Dorsolateral prefrontal cortex (tissue), 122 donors: ENCODE measurements at places on chromosomes 1 and 21. TPM values are rescaled to one million over a fixed set of nuclear protein-coding genes. Genes with fewer than 3 reads are reported as not detected.

MLLT11 gene
- total RNA-seq: 89.3 TPM

NR1I3 gene
- total RNA-seq: not detected

HCN3 gene
- total RNA-seq: 13.1 TPM

KCNJ6 gene
- total RNA-seq: 33.5 TPM

DNA sequence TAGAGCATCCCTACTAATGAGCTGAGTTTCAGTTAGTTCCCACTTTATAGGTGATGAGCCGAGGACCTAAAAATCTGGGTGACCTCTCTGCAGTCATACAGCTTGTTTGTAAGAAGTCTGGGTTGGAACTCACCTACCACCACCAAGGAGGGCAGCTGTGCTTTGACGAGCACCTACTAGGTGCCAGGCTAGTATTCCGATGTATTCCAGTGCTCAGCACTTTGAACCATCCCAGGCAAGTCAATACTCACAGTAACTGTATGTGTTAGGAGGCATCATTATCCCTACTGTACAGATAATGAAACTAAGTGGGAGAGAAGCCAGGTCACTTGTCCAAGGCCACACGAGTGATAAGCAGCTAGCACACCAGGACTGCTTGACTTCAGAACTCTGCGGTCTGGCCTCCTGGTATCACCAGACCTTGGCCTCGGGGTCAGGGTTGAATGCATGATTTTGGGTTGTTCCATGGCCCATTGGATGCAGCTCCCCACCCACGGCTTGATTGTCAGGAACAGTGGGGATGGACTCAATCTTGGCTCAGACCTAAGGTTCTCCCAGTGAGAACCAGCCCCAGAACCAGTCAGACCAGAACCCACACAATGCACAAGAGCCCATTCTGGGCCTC, 20.7 kb downstream of the ECE1 start:
- DNase-seq: no peak

DNA sequence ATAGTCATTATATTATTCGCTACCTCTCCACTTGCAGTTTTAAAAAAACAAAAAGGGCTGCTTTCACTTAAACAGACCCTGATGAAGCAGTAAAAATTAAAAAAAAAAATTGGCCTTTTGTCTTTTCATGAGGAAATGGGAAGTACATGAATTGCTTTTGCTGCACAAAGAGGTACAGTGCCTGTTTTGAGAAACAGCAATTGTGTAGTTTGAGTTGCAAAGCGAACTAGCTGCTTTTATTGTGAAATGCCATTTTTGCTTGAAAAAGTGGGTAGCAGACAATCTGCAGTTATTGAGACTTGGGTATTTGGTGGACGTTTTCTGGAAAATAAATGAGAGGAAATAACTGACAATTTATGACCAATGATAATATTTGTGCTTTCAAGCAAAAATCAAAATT, 7.0 kb downstream of the DIP2A start:
- no peak for DNase-seq

DNA sequence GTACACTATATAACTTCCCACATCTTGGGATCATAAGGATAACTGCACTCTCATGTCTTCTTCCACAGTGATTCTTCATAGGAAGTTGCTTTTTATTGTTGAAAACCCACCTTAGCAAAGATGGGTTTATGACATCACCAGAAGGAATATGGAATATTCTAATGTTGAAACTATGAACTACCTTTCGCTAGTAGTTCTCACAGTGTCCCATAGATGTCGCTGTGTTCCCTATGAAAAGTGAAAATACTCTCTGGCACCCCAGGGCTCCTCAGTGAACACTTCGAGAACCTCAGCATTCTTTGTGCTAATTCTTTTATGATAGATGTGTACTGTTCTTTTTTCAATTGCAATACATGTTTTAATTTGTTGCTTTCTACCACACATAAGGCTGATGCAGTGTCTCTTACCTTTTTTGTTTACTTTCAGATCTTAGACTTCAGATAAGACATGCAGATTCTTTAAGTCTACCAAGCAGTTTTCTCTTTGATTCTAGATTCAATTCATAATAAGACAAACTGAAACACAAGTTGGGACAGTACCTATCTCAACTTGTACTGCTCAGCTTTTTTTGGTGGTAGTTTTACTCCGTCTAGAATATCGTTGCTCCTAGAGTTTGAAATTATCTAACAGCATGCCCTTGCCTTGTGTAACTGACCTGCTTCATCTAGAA, 90.8 kb downstream of the GTF2B start:
- no peak for DNase-seq

DNA sequence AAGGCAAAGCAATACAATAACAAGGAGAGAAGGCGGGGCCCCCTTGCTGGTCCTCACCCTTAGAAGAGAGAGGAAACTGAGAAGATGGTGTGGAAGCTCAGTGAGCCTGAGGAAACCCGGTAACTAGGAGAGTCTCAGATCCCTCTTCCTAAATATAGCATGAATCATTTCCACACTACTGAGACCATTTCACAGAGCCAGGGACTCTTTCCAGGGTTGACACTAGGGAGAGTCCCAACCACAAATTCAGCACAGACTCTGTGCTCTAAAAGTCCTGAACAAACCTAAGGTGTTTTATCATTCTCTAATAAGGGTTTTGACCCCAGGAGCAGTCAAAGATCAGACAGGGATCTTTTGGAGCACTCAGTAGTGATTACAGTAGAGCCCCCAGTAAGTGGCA, 647.7 kb downstream of the KCNT2 start:
- DNase-seq: no peak

GRCh38 chr1:182656842-182657397, 27.5 kb downstream of the RGS8 start:
- no peak for DNase-seq

DNA sequence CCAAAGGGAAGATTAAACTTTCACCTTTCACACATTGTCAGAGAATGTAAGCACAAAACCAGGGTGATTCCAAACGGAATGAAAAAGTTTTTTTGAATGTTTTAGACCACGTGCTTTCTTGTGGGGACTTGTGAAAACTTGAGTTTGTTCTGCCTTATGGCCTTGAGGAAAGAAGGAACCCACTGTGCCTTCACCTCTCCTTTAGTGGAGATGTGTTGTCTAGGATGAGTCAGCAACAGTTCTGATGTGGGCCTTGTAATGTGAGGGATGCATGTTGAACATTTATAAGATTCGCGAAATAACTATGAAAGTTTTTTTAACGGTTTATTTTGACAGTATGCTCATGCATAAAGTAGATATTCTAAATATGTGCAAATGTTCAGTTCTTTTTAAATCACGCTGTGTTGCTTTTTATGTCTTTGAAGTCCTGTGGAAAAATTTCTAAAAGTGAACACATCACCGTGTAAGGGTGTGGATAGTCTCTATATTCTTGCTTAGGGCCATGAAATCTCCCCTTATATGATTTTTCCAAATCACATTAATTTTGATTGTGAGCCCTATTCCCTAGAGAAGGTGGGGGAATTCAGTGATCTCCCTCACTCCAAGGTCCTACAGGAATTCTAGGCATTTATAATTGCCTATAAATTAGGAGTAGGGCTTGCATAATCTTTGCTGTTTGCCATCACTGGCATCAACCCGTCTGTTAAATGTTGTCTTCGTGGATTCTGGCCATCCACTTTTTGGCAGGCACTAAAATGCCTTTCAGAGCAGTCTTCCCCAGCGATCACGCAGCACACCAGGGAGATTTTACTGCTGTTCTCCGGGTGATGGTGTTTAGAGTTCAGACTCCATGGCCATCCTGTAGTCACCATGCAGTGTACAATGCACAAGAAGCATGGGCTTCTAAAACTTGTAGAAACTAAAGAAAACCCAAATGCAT, 47.4 kb downstream of the PLA2G4A start:
- peak; percentile 36 for DNase-seq

GRCh38 chr21:35476621-35477395, 427.7 kb upstream of the RUNX1 start:
- no peak for DNase-seq
